SK-N-SH (cell line): ENCODE measurements at places on chromosomes 2 and 18. TPM values are rescaled to one million over a fixed set of nuclear protein-coding genes. Genes with fewer than 3 reads are reported as not detected.

Gene SEPTIN10
- polyA plus RNA-seq: 39.1 and 46.5 TPM in 2 replicates

Gene MFF
- 51.0 and 51.5 TPM in 2 replicates for polyA plus RNA-seq

GRCh38 chr2:216635171-216635570 lies 2.0 kb downstream of the IGFBP2 start:
- DNase-seq: peak; percentile 54
- peaks cover 9% of the 10 kb centered on the region for H3K36me3 ChIP-seq
- peaks cover 13% of the 10 kb centered on the region; the same call in 1 of the 2 replicates for H3K4me1 ChIP-seq

Gene CCDC68
- not detected in 2 replicates for polyA plus RNA-seq

GRCh38 chr2:28150994-28151393 lies 241.7 kb upstream of the FOSL2 start:
- no peaks in the 10 kb centered on the region for H3K27me3 ChIP-seq
- H3K4me3 ChIP-seq: no peak overlapping the region
- H3K4me1 ChIP-seq: no peaks in the 10 kb centered on the region
- H3K27ac ChIP-seq: no peak overlapping the region
- no peaks in the 10 kb centered on the region; the same call in 1 of the 2 replicates for H3K36me3 ChIP-seq

Gene KIF5C
- polyA plus RNA-seq: 3.9 and 4.7 TPM in 2 replicates

Gene EIF2AK3
- polyA plus RNA-seq: 2.2 and 4.8 TPM in 2 replicates

- DNase-seq: no peak
- H3K27me3 ChIP-seq: no peaks in the 10 kb centered on the region
- peak overlapping the region; percentile 29; the same call in 1 of the 2 replicates for H3K27ac ChIP-seq
- H3K4me3 ChIP-seq: no peak overlapping the region
These were observed 22.3 kb downstream of the KLF7 start for GRCh38 chr2:207143215-207144172.

DNA sequence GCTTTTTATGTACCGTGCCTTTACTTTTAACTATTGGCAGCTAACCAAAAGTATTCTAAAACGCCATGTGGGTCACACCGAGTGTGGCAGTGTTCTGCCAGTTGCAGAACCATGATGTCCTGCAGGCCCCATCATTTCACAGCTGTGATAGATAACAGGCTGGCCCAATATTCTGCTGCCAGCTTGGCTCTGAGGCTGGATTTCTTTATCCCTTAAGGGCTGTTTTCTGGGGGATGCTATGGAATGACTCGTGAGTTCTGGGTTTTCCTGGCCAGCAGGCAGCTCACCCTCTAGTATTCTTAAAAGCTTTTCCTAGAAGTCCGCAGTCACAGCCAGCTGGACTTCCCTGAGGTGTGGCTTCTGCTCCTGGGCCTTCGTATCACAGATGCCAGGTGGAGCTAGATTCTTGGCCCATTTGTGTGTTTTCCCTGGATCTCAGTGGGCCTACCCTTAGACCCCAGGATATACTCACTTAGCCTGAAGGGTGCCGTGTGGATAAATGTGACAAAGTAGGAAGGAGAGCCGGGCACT lies 41.0 kb downstream of the FHOD3 start:
- no peaks in the 10 kb centered on the region for H3K27me3 ChIP-seq
- peaks cover 39% of the 10 kb centered on the region for H3K4me1 ChIP-seq
- no peak overlapping the region for H3K4me3 ChIP-seq
- H3K36me3 ChIP-seq: no peaks in the 10 kb centered on the region
- no peak overlapping the region for H3K27ac ChIP-seq
- peak; percentile 39 for DNase-seq

GRCh38 chr2:233185963-233186362 lies 65.5 kb upstream of the ATG16L1 start:
- no peaks in the 10 kb centered on the region for H3K36me3 ChIP-seq
- no peak overlapping the region for H3K4me3 ChIP-seq
- H3K4me1 ChIP-seq: no peaks in the 10 kb centered on the region; the same call in 1 of the 2 replicates
- no peak for DNase-seq

DNA sequence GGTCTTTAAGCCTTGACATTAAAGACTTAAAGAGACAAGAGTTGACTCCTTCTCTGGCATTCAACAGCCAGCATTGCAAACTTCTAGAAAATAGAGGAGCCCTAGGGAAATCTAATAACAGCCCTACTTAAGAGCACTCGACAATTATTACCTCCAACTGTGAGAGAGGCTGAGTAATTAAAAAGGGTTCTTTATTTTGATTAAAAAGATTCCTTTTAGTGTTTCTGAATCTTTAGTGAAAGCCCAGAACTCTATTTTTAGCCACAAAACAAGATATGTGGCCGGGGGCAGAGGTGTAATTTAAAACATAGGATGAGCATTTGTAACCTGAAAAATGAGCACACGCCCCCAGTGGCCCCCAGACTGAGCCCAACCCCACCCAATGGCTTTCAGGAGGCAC lies 222.3 kb downstream of the SMAD2 start:
- H3K36me3 ChIP-seq: no peaks in the 10 kb centered on the region
- H3K4me3 ChIP-seq: no peak overlapping the region
- no peaks in the 10 kb centered on the region for H3K4me1 ChIP-seq
- no peak for DNase-seq
- no peaks in the 10 kb centered on the region for H3K27me3 ChIP-seq

DNA sequence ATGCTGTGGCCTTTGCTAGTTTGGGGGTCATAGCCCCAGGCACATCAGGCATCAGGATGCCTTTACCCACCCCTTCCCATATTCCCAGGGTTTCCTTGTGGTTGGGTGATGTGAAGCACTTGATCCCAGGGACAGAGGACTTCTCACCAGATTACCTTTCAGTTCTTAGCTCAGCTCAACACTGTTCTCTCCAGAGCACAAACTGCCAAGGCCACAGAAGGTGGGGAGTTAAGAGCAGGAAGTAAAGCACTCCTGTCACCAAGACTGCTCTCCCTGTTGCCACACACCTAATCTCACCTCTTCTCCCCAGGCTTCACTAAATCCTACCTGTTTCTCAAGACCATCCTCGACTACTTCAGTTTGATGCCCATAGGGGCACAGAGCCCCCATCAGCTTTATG lies 25.9 kb downstream of the FHOD3 start:
- H3K27me3 ChIP-seq: no peaks in the 10 kb centered on the region
- H3K36me3 ChIP-seq: no peaks in the 10 kb centered on the region
- no peak overlapping the region for H3K4me3 ChIP-seq
- no peak for DNase-seq
- no peak overlapping the region for H3K27ac ChIP-seq

Gene UGGT1
- polyA plus RNA-seq: 20.0 and 25.7 TPM in 2 replicates

Gene UGT1A5
- polyA plus RNA-seq: not detected in 2 replicates

Gene TTN
- under 0.01 and 0.08 TPM in 2 replicates for polyA plus RNA-seq

GRCh38 chr2:181998041-181998835 lies 12.6 kb downstream of the PPP1R1C start:
- no peaks in the 10 kb centered on the region for H3K36me3 ChIP-seq
- H3K27me3 ChIP-seq: no peaks in the 10 kb centered on the region
- H3K27ac ChIP-seq: no peak overlapping the region
- H3K4me1 ChIP-seq: no peaks in the 10 kb centered on the region
- DNase-seq: no peak

Gene GPR45
- polyA plus RNA-seq: not detected in 2 replicates

GRCh38 chr2:105776560-105776928 lies 31.8 kb downstream of the NCK2 start:
- no peak for DNase-seq
- H3K4me3 ChIP-seq: no peak overlapping the region
- H3K27ac ChIP-seq: no peak overlapping the region
- H3K4me1 ChIP-seq: peaks cover 27% of the 10 kb centered on the region; the same call in 1 of the 2 replicates
- H3K27me3 ChIP-seq: no peaks in the 10 kb centered on the region
- no peaks in the 10 kb centered on the region for H3K36me3 ChIP-seq

GRCh38 chr2:23788100-23788499 lies 138.8 kb downstream of the ATAD2B start:
- no peaks in the 10 kb centered on the region for H3K27me3 ChIP-seq
- no peak overlapping the region for H3K27ac ChIP-seq
- peaks cover 25% of the 10 kb centered on the region for H3K36me3 ChIP-seq
- DNase-seq: no peak

GRCh38 chr2:98448441-98449145 lies 3.9 kb downstream of the INPP4A start:
- no peak overlapping the region for H3K4me3 ChIP-seq
- H3K27ac ChIP-seq: no peak overlapping the region
- H3K27me3 ChIP-seq: no peaks in the 10 kb centered on the region
- peaks cover 8% of the 10 kb centered on the region; the same call in 1 of the 2 replicates for H3K4me1 ChIP-seq

GRCh38 chr2:230942920-230943896 lies 18.2 kb upstream of the GPR55 start:
- H3K36me3 ChIP-seq: no peaks in the 10 kb centered on the region
- H3K27me3 ChIP-seq: no peaks in the 10 kb centered on the region; the same call in 1 of the 2 replicates
- H3K27ac ChIP-seq: no peak overlapping the region
- H3K4me3 ChIP-seq: no peak overlapping the region
- DNase-seq: no peak

DNA sequence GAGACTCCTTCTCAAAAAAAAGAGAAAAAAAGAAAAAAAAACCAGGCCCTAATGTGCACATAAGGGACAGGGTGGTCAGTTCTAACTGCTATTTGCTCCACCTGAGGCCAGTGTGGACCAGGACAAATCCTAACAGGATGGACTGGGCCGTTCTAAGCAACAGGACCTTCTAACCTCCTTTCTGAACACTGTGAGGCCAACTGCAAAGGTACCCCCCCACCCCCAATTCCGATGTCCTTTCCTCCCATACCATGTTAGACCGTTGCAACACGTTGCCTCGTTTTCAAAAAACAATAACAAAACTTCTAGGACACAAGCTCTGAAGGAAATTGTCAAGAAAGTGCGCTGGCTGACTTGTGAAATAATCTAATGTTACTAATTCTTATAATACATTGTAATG lies 1.2 kb downstream of the THAP4 start:
- H3K27me3 ChIP-seq: no peaks in the 10 kb centered on the region
- DNase-seq: no peak
- H3K27ac ChIP-seq: peak overlapping the region; percentile 50; the same call in 1 of the 2 replicates
- H3K4me3 ChIP-seq: peak overlapping the region; percentile 92
- H3K36me3 ChIP-seq: peaks cover 23% of the 10 kb centered on the region

Gene ACYP2
- 7.6 and 8.8 TPM in 2 replicates for polyA plus RNA-seq

- no peaks in the 10 kb centered on the region for H3K36me3 ChIP-seq
- no peak for DNase-seq
- H3K4me1 ChIP-seq: no peaks in the 10 kb centered on the region
These were observed 765.4 kb downstream of the TMEM182 start for GRCh38 chr2:103527278-103527677.

GRCh38 chr18:11834772-11835171 lies 16.4 kb upstream of the CHMP1B start:
- H3K4me3 ChIP-seq: no peak overlapping the region
- H3K27me3 ChIP-seq: peaks cover 22% of the 10 kb centered on the region; the same call in 1 of the 2 replicates

DNA sequence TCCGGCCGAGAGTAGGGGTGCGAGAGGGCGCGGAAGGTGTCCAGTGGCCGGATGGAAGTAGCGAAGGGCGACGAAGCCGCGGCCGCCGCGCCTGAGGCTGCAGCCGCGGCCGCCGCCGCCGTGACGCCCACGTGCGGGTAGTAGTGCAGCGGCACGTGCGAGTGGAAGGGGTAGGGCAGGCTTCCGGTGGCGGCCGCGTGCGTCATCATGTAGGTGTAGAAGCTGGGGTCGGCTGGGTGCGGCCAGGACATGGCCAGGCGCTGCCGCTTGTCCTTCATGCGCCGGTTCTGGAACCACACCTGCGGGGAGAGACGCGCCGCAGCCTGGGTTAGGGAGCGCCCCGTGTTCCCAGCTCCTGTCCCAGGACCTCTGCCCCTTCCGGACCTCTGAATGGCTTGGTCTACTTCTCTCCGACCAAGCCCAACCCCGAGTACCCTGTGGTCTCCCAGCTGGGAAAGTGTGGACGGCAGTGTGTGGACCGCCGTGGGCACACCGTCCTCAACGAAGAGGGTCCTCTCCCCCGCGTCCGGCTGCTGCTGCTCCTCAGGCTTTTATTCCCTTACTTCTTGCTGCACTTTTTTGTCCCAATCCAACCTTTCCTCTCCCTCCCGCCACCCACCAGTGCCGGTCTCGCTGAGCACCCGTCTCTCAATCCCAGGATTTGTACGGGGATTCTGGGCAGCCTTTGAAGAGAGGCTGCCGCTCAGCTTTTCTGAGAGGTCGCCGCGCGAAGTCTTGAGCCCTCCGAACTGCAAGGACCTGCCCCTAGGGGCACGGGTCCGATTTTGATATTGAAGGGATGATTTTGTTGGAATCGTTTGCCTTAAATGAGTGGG lies 3.0 kb downstream of the EVX2 start:
- DNase-seq: peak; percentile 43
- no peaks in the 10 kb centered on the region for H3K36me3 ChIP-seq
- H3K4me1 ChIP-seq: peaks cover 31% of the 10 kb centered on the region; the same call in 1 of the 2 replicates
- peaks cover 74% of the 10 kb centered on the region for H3K27me3 ChIP-seq
- no peak overlapping the region for H3K27ac ChIP-seq
- H3K4me3 ChIP-seq: peak overlapping the region; percentile 48; the same call in 1 of the 2 replicates
